ENCODE measurements at places on chromosomes 16 and 17.

DNA sequence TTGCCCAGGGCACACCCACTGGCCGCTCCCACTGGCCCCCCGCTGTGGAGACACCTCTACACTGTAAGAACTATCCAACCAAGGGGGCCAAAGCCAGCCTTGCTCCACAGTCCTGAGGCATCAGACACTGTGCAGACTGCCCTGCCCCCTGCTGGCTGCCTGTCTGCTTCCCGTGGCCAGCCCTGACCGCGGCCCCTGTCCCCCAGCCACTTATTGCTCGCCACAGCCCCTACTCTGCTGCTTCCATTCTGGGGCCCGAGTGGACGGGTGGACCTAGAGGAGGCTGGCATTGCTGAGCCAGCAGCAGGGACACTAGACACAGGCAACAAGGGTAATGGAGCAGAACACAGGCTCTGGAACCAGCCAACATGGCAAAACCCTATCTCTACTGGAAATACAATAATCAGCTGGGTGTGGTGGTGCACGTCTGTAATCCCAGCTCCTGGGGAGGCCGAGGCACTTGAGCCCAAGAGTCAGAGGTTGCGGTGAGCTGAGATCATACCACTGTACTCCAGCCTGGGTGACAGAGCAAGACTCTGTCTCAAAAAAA, 19.7 kb upstream of the LRRC37A3 start:
- DNase-seq: peak; percentile 71

DNA sequence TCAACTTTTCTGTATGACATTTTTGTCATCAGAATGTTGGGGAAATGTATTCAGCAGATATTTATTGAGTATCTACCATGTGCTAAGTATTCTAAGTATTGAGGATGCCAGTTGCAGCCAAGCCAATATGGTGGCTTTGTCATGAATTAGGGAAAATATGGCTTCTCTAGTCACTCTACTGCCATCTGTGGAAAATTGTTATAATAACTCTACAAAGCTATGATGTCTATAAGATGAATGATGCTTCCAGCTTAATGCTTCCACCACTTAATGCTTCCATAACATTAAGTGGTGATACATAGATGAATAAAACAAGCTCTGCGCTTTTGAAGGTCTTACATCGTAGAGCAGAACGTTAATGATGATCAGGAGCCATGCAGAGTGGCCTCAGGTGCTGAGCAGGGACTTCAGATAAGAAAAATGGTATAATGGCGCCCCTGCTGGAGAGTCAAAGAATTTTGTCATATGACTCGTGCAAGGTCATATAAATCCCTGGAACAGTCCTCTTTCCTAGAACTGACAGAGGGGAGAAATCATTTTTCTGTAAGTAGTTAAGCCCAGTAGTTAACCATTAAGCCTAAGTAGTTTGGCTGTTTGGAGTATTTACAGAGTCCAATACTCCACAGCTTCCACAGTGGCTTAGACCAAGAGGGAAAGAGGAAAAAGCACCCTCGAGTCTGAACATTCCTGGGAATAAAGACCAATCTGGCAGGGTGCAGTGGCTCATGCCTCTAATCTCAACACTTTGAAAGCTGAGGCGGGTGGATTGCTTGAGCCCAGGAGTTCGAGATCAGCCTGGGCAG, 2.7 kb upstream of the TMIGD1 start:
- DNase-seq: peak; percentile 25

- DNase-seq: peak; percentile 23
Observed at GRCh38 chr16:22098405-22099255, 6.3 kb downstream of the VWA3A start.

DNA sequence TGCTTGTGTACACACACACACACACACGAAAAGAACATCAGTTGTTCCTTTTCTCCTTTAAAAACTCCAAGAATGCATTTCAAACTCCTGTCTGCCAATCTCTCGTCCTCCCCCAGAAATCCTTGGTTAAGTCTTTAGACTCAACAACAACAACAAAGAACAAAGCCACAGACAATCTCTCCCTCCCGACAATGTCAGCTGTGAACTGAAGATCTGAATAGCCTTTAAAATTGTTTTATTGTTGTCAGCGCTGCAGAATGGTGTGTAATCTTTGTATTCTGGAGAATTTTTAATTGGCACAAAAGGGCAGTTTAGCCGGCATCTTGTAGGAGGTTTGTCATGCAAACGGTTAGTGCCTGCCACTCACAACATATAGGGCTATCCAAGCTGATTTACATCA, 219.5 kb downstream of the MSI2 start:
- DNase-seq: no peak

DNA sequence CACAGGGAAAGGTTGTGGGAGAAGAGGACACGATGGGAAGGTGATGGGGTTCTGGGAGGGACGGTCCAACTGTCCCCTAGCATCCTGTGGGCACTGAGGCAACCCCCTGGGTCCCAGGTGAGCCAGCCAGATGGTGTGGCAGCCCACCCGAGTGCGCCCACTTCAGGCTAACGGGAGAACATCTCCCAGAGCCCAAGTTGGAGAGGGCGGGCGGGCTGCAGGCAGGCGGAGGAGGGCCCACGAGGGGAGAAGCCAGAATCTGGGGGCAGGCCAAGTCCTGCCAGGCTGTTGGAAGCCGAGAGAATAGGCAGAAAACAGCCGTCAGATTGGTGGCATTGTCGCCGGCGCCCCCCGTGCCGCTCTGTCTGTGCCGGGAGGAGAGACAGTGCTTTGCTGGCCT, 13.8 kb upstream of the ABCC3 start:
- DNase-seq: no peak

DNA sequence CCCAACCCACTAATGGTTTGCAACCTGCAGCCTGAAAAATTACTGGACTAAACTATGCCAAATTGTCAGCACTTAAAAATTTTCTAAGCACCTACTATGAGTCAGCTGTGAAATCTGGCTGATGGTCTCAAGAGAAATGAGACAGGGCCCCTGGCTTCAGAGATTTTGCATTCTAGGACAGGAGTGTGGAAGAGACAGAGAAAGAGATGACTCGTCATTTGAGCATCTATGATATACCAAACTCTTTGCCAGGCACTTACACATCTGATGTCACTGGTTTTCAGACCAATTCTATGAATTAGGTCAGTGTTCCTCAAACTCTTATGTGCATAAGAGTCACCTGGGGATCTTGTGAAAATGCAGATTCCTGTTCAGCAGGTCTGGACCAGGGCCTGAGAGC, 44.4 kb downstream of the CLEC19A start:
- no peak for DNase-seq

DNA sequence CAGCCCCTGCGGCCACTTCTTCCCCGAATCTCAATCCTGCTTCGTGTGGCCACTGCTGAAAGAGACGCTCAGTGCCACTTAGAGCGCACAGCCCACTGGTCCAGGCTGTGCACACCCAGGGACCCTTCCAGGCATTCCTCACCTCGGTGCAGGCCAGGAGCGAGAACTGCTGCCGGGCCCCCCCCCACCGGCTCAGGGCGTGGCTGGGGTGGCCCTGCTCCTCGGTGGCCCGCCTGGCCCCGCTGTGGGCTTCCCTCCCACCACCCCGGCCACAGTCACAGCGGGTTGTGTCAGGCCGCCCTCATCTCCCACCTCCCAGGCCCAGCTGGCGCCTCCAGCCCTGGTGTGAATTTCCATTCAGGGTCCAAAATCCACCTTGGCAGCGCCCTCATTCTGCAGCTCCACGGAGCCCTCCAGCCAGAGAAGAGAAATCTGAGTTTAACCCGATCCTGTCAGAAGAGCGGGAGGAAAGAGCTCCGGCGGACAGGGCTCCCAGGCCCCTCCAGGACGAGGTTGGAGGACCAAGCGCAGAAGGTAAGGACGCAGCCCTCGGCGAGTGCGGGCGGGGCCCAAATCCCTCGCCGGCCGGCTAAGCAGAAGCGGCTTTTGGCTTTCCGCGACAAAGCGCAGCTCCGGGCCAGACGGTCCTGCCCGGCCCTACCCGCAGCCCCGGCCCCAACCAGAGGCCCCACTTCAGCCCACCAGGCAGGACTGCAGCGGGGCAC, 12.0 kb downstream of the TBC1D16 start:
- DNase-seq: no peak

DNA sequence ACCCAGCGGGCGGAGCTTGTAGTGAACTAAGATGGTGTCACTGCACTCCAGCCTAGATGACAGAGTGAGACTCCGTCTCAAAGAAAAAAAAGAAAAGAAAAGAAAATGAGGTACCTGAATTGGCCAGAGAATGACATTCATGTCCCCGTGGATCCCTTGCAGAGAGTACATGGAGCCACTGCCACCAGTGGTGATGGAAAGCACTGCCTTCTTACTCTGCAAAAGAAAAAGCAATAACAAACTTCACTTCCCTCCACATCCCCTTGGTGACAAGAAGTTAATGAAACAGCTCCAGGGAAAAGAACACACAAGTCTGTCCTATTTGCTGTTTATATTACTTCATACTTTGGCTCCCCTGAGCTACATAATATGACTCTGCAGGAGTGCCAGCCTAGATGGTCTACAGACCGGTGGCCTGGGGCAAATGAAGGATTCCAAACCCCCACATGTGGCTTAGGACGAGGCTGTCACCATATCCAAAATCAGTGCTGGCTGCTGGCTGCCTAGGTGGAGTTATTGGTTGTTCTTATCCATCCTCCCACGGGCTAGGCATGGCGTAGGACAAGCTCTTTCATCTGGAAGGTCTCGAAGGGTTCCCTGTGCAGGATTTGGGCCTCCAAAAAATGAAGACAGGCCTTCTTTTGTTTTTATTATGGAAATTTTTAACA, 13.3 kb downstream of the NQO1 start:
- no peak for DNase-seq

- no peak for DNase-seq
Observed at GRCh38 chr17:45743626-45744326, 40.3 kb upstream of the CRHR1 start.

- peak; percentile 45 for DNase-seq
Observed at GRCh38 chr17:83069931-83070742, 9.3 kb upstream of the METRNL start.

GRCh38 chr17:11391134-11391533, 150.1 kb downstream of the SHISA6 start:
- DNase-seq: no peak

GRCh38 chr17:21358682-21359482, 17.3 kb upstream of the KCNJ12 start:
- no peak for DNase-seq

DNA sequence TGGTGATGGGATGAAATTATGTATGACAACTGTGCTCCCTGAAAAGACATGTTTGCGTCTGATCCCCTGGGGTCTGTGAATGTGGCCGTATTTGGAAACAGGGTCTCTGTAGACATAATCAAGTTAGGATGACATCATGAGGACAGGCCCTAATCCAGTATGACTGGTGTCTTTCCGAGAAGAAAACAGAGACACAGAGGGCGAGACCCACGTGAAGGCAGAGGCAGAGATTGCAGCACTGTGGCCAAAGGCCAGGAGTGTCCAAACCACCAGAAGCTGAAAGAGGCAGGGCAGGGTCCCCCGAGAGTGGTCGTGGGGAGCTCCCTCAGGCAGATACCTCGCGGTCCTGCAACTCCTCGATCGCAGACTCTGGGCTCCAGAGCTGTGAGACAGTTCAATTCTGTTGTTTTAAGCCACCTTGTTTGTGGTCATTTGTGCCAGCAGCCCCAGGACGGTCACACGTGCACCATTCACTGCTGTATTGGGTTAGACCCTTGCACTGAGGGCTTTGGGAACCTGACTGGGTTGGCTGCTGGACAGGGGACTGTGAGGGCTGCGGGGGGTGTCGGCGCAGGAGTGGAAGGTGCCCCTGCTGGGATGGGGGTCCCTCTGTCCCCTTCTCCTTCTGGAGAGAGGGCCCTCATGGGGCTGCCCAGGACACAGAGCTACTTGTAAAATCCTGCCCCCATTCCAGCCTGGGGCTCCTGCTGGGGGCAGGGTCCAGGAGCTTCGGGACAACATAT, 27.7 kb downstream of the METRNL start:
- no peak for DNase-seq

GRCh38 chr17:19311016-19311415, 51.5 kb downstream of the B9D1 start:
- no peak for DNase-seq
